ENCODE measurements at places on chromosomes 3 and 15. TPM values are rescaled to one million over a fixed set of nuclear protein-coding genes. Genes with fewer than 3 reads are reported as not detected.

DNA sequence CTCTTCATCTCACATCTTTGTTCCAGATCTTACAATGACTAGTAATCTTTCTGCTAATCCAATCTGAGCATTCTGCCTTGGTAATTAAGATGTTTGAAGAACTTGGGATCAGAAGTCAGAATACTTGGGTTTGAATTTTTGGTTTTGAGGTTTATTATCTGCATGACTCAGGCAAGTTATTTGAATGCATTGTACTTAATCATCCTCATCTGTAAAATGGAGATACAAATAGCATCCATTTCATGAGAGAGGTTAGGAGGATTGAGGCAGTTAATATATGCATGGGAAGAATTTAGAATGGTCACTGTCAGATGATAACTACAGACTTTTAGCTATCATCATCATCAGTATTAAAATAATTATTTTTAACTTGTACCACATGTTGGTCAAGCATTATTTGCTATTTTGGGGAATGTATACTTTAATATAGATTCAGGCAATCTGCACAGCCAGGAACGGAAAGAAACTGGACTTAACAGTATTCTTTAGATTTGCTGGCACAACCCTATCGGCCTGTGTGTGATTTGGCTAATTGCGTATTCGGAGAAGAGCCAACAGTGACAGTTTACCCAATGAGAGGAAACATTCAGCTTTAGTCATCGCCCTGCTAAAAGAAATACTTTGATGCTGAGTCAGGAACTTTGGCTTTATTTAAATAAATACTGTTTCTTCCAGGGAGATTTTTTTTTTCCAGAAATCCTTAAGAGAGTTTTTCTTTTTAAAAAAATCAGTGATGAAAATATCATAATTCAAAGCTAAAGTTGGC lies 600.0 kb downstream of the ROBO1 start:
- no peaks in the 10 kb centered on the region for H3K36me3 ChIP-seq
- H3K27ac ChIP-seq, result no peak overlapping the region
- no peak for DNase-seq
- H3K4me3 ChIP-seq, result no peak overlapping the region

- peaks cover 9% of the 10 kb centered on the region for H3K4me1 ChIP-seq
- no peaks in the 10 kb centered on the region for H3K36me3 ChIP-seq
- no peak overlapping the region for H3K4me3 ChIP-seq
Observed at GRCh38 chr15:41921639-41922038, 27.8 kb upstream of the SPTBN5 start.

Gene MUC20
- 170 TPM for total RNA-seq

DNA sequence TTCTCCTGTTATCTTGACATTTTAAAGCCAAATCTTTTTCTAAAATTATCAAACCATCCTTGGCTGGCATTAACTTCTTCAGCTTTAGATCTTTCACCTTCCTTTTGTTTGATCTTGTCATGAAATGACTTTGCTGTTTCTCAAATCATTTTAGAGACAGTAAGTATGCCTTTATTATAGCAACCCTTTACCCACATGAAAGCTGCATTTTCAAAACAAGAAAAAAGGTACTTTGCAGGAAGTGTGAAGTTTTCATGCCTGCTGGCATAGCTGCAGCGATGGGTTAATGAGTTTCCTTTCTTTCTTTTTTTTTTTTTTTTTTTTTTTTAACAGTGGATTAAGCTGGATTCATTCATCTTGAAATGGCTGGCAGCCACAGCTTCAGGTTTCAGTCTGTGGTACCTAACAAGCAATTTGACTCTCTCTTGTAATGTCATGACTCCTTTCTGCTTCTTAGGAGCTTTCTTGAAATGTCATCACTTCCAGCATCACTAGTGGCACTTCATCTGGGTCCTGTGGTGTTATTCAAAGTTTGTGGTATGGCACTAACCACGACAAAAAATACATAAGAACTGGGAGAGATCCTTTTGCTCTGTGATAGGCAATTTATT lies 18.8 kb downstream of the SLC25A26 start:
- no peak overlapping the region for H3K4me3 ChIP-seq
- no peaks in the 10 kb centered on the region for H3K36me3 ChIP-seq
- no peak overlapping the region for H3K27ac ChIP-seq
- no peaks in the 10 kb centered on the region for H3K27me3 ChIP-seq

Measured in colonic mucosa (tissue), 4 donors.